ENCODE measurements at places on chromosomes 12 and 14. TPM values are rescaled to one million over a fixed set of nuclear protein-coding genes. Genes with fewer than 3 reads are reported as not detected.

- no peak for DNase-seq
These were observed 11.4 kb upstream of the ARF6 start for GRCh38 chr14:49881350-49882001.

- no peak for DNase-seq
These were observed 97.0 kb downstream of the SCARB1 start for GRCh38 chr12:124766727-124767065.

GRCh38 chr14:89702876-89703200, 251.7 kb downstream of the EFCAB11 start:
- DNase-seq: no peak

The FAM90A1 gene
- total RNA-seq: 0.39 TPM

The KRT80 gene
- 0.11 TPM for total RNA-seq

The JAG2 gene
- total RNA-seq: 11.8 TPM

The KRT75 gene
- not detected for total RNA-seq

All from WTC11 (cell line).